NCI-H1694 treated with DMSO at 0.1 percent for 48 hours (cell line): ENCODE measurements at places on chromosomes 1 and 21.

GRCh38 chr1:60069691-60070090 is 3.9 kb downstream of the C1orf87 start:
- no peak for DNase-seq

DNA sequence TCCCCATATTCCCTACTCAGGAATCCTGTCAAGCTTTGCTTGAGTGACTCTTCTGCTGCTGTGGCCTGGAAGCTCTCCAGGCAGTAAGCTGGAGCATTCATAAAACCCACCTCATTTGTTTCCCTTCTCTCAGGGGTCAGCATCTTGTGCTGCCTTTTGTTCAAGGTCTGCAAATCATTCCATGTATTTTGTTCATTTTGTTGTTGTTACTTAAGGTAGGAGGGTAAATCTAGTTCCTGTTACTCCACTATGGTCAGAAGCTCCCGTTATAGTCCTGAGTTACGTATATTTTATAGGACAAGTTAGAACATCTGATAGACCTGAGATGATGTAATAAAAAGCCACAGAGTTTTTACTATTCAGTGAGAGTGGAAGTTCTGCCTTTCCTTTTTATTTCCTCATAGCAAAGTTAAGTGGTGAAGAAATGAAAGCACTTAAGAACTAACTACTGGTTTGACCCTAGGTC is 9.9 kb downstream of the SYNJ1 start:
- no peak for DNase-seq

DNA sequence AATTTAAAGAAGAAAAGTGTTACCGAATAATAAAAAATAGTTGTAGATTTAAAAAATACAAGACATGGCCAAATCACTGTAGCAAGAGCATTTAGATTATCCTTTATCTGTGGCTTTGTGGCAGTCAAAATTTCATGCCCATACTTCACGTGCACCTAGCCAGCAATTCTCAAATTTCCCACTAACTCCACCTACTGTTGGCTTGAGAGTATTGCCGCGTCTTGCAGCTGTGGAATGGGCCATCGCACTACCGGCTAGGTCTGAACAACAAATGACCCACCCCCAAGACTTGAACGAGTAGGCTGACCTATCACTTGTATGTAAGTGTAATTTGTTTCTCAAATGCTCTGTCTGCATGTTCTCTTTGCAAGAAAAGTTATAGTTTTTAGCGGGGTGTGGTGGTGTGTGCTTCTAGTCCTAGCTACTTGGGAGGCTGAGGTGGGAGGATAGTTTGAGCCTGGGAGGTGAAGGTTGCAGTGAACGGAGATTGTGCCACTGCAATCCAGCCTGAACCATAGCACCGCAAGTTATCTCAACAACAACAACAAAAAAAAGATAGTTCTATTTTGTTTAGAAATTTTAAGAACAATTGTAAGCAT is 4.1 kb downstream of the KRTAP13-4 start:
- no peak for DNase-seq

GRCh38 chr1:92299477-92300150 is 755 bp downstream of the RPAP2 start:
- no peak for DNase-seq

- no peak for DNase-seq
Measured at GRCh38 chr1:70963374-70963773, 84.2 kb downstream of the PTGER3 start.
